ENCODE measurements at places on chromosomes 2 and 18.

- no peak for DNase-seq
Observed at GRCh38 chr2:143696651-143697050, 567.4 kb downstream of the ARHGAP15 start.

DNA sequence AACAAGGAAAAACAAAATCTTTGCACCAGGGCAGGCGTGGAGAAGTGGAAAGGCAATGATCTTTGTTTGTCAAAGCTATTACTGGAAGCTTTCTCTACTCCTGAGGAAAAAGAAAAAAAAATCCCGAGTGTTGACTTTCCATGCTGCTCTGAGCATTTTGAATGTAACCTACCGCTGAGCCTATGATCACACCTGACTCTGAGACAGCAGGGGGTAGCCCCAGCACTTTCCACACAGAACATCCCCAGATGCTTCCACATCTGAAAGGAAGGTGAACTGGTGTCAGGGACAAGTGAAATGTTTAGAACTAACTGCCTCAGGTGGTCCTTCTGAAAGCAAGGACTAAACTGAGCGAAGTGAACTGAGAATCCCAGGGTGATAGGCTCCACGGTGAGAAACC, 1315.1 kb upstream of the DDX18 start:
- no peak for DNase-seq

DNA sequence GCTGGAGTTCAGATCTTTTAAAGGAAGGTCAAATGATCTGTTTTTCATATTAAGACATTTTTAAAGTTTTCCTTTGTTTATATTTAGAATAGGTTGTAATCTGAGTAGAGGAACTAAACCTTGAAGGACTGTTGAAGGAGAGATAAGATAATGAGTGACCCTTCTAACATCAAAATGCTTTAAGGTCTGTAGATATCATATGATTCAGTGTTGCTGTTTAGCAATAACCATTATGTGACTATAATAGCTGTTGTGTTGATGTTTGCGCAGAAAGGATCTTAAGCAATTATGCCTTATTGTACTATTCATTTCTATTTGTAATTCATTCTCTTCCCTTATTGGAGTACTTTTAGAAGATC, 60.0 kb downstream of the SLC16A14 start:
- no peak for DNase-seq

DNA sequence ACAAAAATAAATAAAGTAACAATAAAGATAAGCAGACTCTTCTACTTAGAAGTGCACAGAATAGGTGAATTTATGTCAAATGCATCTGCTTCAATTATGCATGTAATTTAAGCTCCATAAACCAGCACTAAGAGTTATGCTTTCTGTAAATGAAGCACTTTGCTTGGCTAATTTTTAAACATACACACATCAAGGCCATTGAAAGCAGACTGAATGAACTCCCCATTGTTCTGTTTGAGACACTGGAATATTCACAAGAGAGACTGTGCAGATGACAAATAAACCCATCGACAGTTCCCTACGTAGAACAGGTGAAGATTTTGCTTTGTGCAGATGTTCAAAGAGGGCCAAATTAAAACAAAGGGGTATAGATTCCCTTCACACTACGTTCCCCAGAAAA, 133.4 kb downstream of the PID1 start:
- DNase-seq, result no peak

DNA sequence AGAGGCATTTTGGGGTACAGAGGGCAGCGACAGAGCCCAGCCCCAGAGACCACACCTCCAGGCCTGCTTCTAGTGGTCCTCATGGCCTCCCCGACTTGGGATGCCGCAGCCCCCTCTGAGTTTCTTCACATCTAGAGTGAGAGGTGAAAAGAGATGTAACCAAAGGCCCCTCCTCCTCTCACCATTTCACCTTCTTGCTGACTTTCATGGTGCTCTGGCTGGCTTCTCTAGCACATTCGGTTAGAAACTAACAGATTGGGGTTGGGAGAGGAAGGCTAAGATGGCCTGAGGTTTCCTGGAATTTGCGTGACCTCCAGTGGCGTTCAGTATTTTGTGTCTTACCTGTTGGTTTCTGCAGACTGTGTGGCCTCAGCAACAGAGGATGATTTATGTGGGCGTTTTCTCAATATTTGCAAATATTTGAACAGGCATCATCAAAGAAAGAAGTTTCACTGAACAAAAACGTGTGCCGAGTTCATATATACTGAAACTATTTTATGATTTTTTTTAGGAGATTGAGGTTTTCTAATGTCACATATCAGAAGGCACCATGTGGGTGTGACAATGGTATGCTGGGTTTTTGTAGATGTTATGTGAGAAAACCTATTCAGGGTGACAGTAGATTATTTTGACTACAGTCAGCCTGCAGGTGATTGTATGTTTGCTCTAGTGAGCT, 69.9 kb upstream of the BCL2L11 start:
- DNase-seq, result no peak

- no peak for DNase-seq
Observed at GRCh38 chr2:112588611-112589045, 4.2 kb downstream of the CHCHD5 start.

GRCh38 chr18:65257149-65257548, 493.7 kb upstream of the CDH7 start:
- no peak for DNase-seq

DNA sequence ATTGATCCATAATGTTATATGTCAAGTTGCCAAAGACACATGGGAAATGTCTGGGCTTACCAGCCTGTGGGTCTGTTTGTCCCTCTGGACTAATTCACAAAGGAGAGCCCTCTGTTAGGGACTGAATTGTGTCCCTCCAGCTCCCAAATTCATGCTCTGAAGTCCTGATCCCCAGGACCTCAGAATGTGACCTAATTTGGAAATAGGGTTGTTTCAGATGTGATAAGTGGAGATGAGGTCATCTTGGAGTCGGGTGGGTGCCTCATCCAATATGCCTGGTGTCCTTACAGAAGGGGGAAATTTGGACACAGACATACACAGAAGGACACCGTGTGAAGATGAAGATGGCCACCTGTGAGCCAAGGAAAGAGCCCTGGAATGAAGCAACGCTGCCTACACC, 41.4 kb upstream of the ROCK2 start:
- no peak for DNase-seq

DNA sequence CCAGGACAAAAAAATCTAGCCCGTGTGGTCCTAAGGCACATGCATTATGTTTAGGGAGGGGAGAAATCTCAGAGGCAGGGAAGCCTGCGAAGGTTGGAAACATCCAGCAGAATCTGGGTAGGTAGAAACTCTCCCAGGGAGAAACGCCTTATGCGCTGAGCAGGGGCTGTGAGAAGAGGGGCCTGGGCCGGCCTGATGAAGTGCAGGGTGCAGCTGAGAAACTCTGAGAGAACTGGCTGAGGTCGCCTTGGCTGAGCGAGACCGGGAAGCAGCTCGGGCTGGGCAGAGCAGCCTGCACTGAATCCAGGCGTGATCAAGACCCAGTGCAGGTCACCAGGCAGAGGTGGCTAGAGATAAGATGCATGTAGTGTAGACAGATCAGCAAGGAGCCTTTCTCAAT, 15.1 kb downstream of the CHMP1B start:
- DNase-seq, result no peak

DNA sequence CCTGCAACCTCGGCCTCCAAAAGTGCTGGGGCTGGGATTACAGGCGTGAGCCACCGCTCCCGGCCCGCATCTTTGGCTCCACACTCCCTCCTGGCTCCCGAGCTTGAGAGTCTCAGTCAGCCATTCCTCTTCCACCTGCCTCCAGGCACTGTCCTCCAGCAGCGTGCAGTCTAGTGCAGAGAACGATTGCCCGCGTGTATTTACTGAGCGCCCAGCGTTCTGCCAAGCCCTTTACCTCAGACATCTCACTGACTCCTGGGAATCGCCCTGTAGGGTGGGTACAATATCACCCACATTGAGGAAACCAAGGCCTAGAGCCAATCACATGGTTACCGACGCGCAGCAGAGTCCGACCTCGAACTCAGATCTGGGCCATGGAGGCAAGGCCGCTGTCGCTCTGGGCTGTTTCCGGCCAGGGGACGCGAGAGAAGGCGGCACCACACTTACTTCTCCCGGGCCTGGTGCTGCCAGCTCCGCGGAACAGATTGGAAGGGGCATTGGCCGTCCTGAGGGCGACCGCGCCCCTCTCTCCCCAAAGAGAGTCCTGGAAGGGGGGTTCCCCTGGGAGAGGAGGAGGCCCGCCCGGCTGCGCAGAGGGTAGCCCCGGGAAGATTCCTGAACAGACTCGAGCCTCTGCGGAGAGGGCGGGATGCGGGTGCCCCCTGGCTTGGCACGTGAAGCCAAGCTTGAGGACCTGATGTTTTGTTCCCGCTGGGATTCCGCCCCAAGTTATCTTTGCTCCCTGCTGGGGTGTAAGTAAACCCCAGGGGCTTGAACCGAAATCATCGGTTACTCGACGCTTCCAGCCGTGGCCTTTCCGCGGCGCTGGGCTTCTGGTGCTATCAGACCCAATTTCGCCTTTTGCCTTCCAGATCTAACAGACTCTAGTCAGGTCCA, 5.2 kb upstream of the DLX2 start:
- DNase-seq, result no peak

DNA sequence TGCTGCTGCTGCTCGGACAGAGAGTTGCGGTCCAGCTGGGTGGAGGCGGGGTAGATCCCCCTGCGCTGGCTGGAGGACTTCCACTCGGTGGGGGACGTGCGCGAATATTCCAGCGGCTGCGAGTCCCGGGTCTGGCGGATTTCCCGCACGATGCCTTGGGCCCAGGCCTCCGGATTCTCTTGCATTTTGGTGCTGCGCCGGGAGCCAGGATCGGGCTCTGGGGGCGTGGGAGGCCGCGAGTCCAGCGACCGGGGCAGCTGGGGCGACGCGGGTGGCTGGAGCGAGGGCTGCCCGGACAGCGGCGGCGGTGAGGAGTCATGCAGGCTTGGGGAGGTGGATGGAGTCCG, 4.8 kb downstream of the NT5C1B start:
- DNase-seq, result no peak

DNA sequence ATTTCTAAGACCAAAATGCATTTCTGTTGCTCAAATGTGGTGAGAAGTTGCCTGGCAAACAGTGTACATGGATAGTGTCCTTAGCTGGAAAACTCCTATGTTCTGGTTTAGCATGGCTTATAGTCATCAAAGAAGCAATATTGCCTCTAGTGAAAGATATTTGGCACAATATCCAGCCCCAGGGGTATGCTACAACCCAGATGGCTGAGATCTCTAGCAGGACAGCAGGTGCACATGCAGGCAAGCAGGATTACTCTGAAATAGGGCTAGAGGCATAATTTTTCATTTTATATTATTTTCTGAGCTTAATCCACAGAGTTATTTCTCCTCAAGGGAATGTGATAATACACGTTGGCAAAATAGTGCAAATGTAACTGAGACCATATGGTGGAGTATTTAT, 34.0 kb downstream of the CCDC195 start:
- DNase-seq, result no peak

DNA sequence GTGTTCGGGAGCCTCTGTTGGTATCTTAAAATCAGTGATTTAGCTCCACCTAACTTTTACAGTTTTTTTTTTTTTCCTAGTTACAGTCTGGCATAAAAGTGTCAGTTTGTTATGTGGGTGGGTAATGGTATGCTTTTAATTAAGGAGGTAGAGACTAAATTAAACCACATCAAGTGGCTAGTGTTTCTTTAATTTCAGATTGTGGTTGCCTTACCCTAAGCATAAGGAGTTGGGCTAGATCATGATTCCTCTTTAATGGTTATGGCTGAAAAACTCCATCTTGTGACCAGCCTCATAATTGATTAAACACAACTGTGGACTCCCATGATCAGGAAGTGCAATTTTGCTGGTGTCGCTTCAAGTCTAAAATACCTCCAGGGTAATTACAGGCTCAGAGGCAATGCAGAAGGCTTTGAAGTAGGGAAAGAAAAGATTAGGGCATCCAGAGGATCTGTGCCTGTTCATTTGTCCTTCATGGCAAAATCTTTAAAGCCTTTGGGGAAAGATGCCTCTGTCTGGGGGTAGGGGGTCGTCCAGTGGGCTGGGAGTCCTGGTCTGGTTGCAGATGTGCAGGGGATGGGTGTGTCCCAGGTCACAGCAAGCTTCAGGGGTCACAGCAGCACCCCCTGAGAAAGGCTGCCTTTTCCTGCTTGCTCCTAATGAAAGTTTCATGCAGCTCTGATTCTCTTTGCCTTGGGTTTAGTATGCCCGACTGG, 579.2 kb downstream of the BCL11A start:
- DNase-seq, result no peak

- no peak for DNase-seq
Observed at GRCh38 chr18:459814-460593, 40.5 kb downstream of the COLEC12 start.

GRCh38 chr18:69789794-69790193, 157.9 kb downstream of the CD226 start:
- no peak for DNase-seq

- DNase-seq, result no peak
Observed at GRCh38 chr2:15984368-15985255, 44.3 kb downstream of the MYCN start.

- peak; percentile 74 for DNase-seq
Observed at GRCh38 chr2:96344011-96344410, 8.4 kb downstream of the NCAPH start.

DNA sequence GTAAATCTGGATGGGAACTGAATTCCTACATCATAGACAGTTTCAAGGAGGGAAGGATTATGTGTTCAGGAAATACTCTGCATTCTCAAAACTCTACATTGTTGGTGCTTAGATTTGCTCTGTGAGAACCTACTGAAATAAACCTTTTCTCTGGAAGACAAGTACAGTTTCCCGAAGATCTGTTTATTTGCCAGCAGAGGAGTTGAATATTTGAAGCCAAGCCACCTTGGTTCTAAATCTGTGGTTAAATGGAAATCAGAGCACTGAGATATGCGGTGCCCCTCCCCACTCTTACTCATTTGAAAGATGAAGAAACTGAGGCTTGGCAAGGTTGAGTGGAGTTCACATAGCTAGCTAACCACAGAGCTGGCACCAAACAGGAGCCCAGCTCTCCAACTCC, 146.3 kb upstream of the CTAGE1 start:
- no peak for DNase-seq

All from CD4-positive, alpha-beta T cell treated with Interleukin-12 subunit alpha and Interleukin-12 subunit beta, for 1 hour (primary cell).